ENCODE measurements at places on chromosomes 1 and 21.

DNA sequence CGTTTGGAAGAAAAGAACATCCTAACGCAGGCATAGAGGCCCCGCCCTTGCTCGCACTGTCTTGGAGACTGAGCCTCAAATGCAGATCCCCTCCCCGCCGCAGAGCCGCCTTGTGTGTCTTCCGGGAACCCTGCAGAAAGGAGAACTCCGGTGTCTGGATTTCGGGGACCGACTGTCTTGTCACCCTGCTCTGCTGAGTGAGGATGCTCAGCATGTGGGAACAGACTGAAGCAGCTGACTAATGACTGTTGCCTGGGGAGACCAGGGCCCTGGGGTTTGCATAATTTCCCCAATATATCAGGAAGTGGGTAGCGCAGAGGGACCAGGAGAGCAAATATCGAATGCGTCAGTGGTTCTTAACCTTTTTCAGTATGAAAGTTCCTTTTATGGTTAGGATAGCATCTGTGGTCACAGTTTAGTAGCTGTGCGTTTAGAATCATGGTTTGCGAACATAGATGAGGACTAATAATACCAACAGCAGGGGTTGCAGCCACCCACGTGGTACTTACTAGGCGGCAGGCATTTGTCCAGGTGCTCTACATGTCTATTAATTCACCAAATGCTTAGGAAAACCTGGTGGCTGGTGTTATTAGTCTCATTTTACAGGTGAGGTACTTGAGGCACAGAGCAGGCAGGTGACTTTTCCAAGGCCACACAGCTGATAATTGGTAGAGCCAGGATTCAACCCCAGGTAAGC is 14.3 kb downstream of the GPR137B start:
- no peak for DNase-seq

- no peak for DNase-seq
Observed at GRCh38 chr1:21622466-21623315, 46.5 kb downstream of the RAP1GAP start.

DNA sequence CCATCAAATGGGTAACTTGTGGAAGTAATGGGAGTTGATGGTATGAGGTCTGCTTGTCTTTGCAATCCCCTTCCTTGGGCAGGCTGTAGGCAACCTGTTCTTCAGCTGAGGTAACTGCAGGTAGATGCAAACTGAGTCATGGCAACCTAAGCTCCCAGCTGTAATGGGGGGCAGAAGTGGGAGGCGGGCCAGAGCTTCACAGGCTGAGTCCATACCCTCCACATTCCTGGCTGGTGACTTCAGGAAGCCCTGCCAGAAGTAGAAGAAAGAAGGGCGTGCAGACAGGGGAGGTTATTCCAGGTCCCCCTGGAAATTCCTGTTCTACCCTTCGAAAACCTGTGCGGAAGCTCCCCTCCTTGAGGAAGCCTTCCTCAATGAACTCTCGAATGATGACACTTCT is 44.9 kb downstream of the ARHGEF11 start:
- peak; percentile 80 for DNase-seq

GRCh38 chr21:15520811-15521643 is 208.8 kb upstream of the USP25 start:
- DNase-seq: no peak

DNA sequence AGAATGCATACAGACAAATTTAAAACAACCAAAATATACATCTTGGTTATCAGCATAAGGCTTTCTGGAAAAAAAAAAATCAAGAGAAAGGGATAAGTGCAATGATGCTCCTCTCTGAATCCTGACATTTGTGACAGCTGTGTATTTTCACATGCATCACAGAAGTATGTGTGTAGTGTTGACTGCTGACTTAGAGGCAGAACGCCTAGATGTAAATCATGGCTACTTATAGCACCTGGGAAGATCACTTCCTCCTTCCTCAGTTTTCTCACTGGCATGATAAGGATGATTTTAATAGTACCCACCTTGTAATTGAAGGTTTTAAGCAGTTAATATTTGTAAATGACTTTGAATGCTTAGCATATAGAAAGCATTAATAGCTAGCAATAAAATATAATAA is 112.5 kb downstream of the MRPL39 start:
- DNase-seq: no peak

- no peak for DNase-seq
Observed at GRCh38 chr1:17630048-17630830, 90.7 kb downstream of the ARHGEF10L start.

DNA sequence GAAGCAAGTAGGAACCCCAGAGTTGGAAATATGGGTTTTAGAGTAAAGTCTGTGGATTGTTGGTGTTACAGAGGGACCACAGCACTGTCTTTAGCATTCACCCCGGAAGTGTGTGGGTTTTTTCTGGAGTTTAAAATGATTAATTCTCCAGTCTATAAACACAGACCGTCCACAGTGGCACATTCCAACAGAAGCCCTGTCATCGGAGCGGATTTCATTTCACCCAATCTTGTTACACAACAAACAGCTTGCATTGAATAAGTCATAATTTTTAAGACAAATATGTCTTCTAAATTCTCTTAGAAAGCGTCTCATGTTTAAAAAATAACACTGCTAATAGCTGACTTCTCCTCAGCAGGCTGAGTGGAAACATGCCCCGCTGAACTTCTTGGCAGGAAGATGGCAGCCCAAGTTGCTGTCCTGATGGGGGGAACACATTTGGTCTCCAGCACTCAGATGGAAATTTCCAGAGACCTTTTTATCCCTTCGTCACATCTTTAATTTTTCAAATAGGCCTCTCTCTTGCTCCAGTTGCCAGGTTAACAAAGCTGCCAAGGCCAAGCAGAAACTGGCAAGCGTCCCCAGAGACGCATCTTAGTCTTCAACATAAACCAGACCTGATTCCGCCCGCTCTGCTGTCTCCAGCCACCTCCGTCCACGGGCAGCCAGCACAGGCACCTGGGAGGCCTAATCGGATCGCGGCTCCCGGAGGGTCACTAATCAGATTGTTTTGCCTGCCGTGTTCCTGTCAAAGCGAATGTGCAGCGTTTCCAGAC is 28.8 kb upstream of the SLC19A1 start:
- peak; percentile 48 for DNase-seq

- no peak for DNase-seq
Observed at GRCh38 chr1:228108055-228108690, 926 bp downstream of the MRPL55 start.

- no peak for DNase-seq
Observed at GRCh38 chr21:42237577-42237976, 18.6 kb downstream of the ABCG1 start.

- DNase-seq: no peak
Observed at GRCh38 chr1:43237121-43237520, 32.7 kb upstream of the TMEM125 start.

- no peak for DNase-seq
Observed at GRCh38 chr21:35658242-35658641, 402.1 kb downstream of the SETD4 start.

- peak; percentile 60 for DNase-seq
Observed at GRCh38 chr1:203128716-203129500, 1.4 kb downstream of the ADORA1 start.

GRCh38 chr1:87230501-87230900 is 98.2 kb upstream of the LMO4 start:
- DNase-seq: no peak
